ENCODE measurements at places on chromosomes 7 and 10.

- DNase-seq, result no peak
These were observed 218.4 kb upstream of the PPP2R2D start for GRCh38 chr10:131682271-131682962.

DNA sequence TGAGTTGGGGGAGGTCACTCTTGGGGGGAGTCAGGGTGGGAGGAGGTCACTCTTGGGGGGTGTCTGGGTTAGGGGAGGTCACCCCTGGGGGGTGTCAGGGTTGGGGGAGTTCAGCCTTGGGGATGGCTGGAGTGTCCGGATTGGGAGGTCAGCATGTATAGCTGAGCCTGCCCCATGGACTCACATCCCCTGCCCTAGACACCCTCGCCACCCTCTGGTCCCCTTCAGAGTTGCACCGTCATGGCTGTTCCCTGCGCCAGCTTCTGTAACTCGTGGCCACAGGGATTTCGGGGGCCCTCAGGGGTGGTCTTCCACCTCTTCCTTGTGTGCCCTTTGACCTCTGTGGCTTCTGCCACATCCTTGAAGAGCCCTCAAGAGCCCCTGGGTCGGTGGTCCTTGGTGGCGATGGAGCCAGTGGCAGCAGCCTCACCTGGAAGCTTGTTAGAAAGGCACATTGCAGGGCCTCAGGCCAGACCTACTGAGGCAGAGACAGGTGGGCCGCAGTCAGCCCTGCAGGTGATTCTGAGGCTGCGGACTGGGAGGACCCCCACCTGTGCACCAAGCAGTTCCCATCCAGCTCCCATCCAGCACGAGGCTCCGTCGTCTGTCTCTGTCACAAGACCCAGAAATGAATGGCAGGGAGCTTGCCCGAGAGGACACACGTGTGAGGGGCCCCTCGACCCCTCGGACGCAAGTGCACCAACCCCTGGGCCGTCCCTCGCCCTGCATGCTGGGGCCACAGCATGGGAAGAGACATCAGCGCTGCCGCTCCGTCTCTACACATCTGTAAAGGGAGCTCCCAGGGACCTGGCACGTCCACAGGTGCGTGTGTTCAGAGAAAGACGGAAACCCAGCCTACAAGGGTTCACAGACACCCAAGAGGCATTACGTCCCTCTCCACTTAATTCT lies 44.7 kb upstream of the SUN1 start:
- DNase-seq, result no peak

GRCh38 chr10:72730479-72730878 lies 38.5 kb downstream of the MCU start:
- no peak for DNase-seq

GRCh38 chr7:137539111-137539715 lies 195.7 kb upstream of the PTN start:
- DNase-seq, result peak; percentile 43

DNA sequence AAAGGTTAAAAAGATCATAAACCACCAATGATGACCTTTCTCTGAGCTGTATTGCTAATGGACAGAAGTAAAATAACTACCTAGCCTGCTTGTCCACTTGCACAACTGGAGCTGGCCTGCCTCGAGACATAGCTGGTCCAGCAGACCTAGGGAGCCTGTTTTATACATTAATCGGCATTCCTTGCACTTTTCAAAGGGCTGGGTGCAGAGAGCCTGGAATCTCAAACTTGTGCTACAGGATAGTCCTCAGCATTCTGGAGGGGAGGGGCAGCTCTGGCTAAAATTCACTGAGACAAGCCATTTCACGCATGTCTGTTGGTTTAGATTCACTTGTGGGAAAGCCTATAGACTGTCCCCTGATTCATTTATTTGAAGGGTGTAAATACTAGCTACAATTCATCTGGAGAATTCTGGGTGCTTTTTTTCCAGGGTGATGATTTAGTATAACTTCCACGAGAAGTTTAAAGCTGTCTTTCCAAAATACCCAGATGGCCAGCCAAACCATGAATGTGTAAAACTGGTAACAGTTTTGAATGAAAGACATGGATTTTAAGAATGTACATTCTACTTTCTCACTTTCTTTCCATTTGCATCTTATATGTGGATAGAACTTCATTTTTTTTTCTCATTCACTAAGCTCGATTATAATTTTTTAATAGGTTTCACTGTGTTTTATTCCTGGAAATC lies 389.4 kb downstream of the KCNMA1 start:
- no peak for DNase-seq

- DNase-seq, result peak; percentile 54
These were observed 1531.1 kb upstream of the LRRTM3 start for GRCh38 chr10:65394502-65395297.

GRCh38 chr10:74194545-74194944 lies 43.5 kb downstream of the ADK start:
- no peak for DNase-seq

DNA sequence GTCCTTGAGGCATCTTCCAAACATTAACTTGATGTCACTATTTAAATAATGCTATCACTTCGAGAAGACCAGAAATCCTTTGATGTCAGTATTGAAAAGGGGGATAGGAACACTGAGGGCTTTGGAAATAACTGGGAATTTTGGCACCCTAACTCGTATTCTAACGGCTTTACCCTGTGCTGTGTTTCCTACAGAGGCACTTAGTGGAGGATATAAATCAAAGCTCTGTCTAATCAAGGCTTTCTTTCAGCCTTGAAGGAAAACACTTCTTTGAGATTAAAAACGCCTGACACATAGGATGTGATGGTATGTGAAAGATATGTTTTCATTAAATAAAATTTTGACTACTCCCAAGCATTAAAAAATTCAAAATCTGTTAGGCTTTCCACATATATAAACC lies 62.3 kb downstream of the CREB5 start:
- DNase-seq, result no peak

DNA sequence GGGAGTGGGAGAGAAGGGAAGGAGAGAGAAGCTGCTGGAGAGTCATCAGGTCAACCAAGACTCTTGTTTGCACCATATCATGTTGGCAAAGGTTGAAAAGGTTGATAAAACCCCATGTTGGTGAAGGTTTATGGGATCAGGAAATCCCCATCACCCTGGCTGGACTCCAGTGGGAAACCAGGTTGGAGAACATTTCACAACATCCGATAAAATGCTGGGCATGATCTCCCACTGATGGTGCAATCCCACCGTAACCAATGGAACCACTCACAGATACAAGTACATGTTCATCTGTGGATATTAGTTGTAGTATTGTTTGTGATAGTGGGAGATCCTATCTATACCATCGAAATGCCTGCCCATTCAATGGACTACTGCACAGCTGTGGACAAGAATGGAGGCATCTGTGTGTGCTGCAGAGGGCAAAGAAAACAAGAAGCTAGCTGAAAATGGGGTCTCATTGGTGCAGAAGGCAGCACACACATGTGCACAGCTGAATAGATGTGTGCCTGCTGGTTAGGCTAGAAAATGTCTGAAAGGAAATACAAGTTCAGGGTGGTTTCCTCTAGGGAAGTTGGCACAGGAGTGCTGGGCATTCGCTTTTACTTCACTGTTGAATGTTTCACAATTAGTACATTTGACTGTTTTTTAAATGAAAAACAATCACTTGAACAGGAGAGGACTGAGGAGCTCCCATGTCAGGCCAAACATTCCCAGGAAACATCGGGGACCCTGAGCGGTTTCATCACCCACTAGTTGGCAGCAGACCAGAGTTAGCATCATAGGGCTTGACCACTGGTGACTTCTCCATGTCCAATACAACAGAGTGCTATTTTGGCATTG lies 80.4 kb upstream of the MGMT start:
- no peak for DNase-seq

GRCh38 chr7:116240024-116240668 lies 29.8 kb downstream of the TES start:
- DNase-seq, result no peak

DNA sequence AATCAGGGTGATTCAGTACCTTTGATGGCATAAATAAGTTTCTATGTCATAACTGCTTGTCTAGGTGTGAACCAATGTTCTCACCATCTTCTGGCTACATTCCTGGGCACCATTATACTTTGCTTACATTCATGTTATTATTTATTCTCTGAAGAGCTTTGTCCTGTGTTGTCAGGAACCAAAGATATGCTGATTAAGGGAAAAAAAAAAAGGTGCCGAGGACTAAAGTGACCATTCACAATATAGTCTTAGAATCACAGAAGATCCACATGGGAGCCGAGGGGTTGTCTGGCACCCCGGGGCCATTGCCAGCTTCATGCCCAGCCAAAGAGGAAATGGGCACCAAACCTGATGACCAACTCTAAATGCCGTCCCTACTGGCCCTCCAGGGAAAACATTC lies 329.2 kb upstream of the NFE2L3 start:
- DNase-seq, result no peak

GRCh38 chr7:90999989-91000979 lies 263.9 kb upstream of the FZD1 start:
- DNase-seq, result no peak

GRCh38 chr10:103079946-103080345 lies 113.1 kb downstream of the NT5C2 start:
- no peak for DNase-seq

DNA sequence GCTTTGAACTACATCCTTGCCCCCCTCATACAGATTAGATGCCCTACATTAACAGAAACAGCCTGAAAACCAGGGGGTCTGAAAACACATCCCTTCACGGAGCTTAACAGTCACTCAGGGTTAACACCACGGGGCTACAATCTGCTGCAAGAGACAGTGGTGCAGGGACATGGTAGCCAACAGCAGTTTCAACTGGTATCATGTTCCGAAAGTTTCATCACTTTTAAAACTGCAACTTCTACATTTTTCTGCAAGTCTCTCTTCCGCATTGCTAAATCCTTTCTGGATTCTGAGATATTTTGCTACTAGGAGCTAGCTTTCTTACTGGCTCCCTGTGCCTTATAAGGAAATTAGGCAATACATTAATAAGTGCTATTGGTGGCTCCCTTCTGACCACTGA lies 92.6 kb downstream of the JAZF1 start:
- DNase-seq, result no peak

DNA sequence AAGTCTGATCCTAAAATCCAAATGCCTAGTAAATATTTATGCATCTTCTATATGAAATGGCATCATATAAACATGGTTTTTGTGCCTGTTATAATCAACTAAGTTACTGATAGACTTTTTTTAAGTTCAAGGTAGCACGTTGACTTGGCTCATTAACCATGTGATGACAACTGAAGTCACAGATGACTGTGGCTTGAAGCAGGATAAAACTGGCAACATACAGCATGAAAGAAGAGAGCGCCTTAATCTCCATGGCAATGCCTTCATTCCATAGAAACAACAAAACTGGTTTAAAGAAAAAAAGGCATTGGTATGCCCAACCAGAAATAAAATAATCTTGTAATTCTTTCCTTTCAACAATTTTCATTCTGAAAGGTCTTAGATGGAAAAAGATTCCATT lies 188.9 kb upstream of the CDK1 start:
- no peak for DNase-seq

- no peak for DNase-seq
These were observed 22.1 kb upstream of the STK17A start for GRCh38 chr7:43560742-43561330.

DNA sequence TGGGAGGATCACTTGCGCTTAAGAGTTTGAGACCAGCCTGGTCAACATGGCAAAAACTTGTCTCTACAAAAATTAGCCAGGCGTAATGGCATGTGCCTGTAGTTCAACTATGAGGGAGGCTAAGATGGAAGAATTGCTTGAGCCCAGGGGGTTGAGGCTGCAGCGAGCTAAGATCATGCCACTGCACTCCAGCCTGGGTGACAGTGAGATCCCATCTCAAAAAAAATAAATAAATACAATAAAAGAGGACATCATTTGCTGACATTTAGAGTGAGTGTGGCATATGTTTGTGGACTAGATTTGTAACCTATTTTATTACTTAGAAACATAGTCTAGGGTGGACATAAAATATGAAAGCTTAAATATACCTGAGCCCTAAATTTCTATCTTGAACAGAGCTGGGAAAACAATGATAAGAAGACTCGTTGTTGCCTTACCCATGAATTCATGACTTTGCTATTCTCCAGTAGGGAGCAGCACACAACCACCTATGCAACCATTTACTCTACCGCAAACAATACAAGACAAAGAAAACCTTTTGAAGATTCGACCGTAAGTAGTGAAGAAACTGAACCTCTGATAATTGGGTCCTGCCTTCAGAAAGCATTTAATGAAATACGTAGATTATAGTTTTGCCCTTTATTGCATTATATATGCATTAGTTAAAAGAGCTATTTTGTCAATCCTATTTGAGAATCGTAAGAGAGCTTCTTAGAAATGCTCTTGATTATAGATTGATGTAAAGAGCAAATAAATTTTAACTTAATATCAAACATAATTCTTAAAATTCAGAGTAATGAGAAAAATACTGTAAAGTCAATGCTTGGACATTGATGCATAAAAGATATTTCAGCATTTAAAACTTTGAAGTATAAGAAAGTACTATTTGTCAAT lies 83.5 kb downstream of the GNAT3 start:
- no peak for DNase-seq

DNA sequence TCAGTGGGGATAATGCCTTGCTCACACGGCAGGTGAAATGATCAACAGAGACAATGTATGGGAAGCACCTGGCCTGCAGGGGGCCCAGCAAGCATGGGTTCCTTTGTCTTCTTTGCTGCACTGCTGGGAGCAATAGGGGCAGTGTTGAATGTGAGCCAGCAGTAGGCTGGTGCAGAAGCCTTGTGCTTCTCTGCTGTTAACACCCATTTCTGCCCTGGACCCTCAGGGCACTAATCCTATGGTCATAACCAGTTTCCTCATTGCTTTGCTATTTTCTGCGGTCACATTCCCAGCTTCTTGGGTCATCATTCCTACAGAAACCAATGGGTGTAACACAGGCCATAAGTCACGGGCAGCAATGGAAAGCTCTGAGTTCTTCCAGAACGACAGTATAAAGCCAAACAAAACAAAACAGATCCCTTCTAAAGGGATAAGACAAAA lies 10.9 kb upstream of the LGI1 start:
- peak; percentile 99 for DNase-seq

GRCh38 chr7:142372727-142373126 lies 114.9 kb upstream of the PRSS58 start:
- no peak for DNase-seq

DNA sequence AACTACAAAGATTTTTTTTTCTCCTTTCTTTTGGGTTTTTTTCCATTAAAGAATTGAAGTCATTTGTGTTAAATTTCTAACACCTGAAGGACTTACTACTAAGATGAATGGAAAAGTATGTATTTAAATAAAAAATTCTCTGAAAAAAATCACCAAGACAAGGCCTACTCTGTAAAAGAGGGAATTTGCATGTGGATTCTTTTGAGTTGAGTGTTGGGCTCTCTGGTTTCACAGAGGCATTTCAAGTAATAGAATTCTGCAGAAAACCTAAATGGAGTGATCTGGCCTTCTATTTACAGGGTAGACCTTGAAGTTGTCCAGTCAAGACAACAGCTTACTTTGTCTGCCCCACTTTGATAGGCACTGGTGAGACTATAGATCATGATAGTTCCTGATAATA lies 4.1 kb downstream of the LRRC17 start:
- DNase-seq, result no peak

GRCh38 chr7:48933549-48934085 lies 9.3 kb downstream of the CDC14C start:
- DNase-seq, result no peak

Measured in retinal pigment epithelial cell (primary cell).